Stimulated activated CD8-positive, alpha-beta memory T cell treated with anti-CD3 and anti-CD28 coated beads, Interleukin-15, amount 100 ng/mL, for 1 hour (primary cell): ENCODE measurements at places on chromosomes 5 and 9.

DNA sequence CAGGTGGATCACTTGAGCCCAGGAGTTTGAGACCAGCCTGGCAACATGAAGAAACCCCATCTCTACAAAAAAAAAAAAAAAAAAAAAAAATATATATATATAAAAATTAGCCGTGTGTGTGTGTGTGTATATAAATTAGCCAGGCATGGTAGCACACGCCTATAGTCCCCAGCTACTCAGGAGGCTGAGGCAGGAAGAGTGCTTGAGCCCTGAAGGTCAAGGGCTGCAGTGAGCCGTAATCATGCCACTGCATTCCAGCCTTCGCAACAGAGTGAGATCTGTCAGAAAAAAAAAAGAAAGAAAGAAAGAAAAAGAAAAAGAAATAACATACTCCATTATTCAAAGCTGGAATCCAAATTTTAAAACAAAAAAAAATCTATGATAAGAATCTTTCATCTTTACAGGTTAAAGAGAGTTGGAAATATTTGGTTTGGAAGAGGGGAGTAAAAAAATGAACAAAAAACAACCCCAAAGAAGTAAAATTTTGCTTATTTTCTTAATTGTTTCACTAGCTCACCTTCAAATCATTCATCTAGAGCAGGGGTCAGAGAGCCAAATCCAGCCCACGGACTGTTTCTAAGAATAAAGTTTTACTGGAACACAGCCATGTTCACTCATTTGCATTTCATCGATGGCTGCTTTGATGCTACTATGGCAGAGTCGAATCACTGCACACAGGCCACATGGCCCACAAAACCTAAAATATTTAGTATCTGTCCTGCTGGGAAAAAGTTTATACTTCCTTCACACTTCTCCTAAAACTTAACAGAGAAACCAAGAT is 109.9 kb downstream of the DROSHA start:
- no peak for DNase-seq

- DNase-seq = no peak
Observed at GRCh38 chr5:133839721-133840120, 128.7 kb downstream of the C5orf15 start.

DNA sequence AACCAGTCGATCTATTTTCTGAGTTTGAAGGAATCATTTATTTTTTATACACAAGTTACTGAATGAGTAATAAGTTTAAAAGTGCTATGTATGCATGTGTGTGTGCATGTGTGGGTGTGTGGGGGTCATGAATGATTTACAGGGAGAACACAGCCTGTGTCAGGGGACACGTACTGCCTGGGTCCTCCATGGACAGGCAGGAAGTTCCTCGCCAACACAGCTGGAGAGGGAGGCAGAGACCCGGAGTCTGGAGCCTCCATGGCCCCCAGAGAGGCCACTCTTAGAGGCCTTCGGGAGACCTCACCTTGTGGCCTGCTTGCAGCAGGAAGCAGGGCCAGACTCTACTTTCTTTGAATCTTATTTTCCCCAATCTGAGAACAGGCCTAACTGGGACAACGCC is 144.7 kb downstream of the GABBR2 start:
- DNase-seq = no peak

DNA sequence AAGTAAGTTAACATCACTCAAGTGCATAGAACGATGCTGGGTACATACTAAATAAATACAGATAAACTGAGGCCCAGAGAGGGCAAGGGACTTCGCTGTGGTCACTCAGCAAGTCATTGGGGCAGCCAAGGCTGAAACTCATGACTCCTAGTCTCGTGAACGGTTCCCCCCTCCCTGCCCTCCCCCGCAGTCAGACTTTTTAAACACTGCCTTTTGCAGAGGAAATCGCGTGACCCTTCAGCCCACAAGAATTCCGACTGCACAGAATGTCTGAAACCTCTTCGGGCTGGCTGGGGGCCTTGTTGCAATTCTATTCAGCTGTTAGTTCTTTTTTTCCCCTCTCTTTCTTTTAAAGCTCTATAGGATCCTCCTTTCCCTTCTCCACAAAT is 28.1 kb downstream of the NEK6 start:
- DNase-seq = peak; percentile 17

DNA sequence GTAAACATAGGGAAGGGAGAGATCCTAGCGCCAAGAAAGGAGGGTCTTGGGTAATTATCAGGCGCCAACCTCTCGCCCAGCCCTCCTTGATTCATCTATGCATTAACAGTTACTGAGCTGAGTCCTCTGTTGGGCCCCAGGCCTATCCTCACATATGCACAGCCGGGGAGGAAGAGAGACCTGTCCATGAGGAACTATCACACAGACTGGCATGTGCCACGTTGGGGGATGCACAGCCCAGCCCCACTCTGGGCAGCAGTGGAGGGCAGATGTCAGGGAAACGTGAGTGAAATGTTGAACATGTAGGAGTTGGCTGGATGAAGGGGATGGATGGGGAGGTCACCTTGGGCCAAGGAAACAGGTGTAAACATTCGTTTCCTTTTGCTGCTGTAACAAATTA is 18.8 kb upstream of the ENHO start:
- DNase-seq = no peak

- no peak for DNase-seq
Observed at GRCh38 chr9:119451426-119451825, 82.2 kb upstream of the BRINP1 start.

- DNase-seq = no peak
Observed at GRCh38 chr5:133347039-133347438, 265.3 kb downstream of the FSTL4 start.

DNA sequence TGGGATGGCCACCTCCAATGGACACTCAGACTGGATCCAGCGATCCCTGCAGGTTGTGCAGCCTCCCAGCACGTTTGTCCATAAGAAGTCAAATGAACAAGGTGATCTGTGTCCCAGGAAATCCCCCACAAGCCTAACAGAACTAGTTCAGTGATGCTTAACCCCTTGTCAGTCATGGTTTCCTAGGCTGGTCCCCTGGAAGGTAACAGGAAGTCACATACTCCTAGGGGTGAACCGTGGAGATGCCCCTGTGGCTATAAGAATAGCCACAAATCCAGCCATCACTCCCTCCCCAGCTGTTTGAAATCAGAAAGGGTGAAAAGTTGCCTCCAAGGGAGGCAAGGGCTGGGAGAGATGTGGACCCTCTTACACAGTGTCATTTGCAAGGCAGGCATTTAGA is 22.5 kb downstream of the PAX5 start:
- DNase-seq = no peak

- DNase-seq = no peak
Observed at GRCh38 chr9:115914291-115914690, 239.3 kb upstream of the PAPPA start.

- no peak for DNase-seq
Observed at GRCh38 chr9:119829748-119830147, 460.5 kb upstream of the BRINP1 start.

- DNase-seq = no peak
Observed at GRCh38 chr5:90561766-90562165, 3.2 kb downstream of the ADGRV1 start.

- no peak for DNase-seq
Observed at GRCh38 chr9:68562461-68562860, 21.8 kb upstream of the TMEM252 start.

- no peak for DNase-seq
Observed at GRCh38 chr9:24516463-24516862, 29.2 kb downstream of the IZUMO3 start.

DNA sequence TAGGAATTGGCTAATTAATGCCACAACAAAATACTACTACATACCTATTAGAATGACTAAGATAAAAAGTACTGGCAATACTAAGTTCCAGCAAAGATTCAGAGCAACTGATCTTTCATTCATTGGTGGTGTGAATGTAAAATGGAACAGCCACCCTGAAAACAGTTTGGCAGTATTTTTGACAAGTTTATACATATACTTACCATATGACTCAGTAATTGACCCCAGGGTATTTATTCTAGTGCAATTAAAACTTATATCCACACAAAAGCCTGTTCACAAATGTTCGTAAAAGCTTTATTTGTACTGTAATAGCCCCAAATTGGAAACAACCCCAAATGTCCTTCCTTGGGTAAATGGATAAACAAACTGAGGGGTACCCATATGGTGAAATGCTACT is 270.8 kb upstream of the ACTBL2 start:
- DNase-seq = no peak

DNA sequence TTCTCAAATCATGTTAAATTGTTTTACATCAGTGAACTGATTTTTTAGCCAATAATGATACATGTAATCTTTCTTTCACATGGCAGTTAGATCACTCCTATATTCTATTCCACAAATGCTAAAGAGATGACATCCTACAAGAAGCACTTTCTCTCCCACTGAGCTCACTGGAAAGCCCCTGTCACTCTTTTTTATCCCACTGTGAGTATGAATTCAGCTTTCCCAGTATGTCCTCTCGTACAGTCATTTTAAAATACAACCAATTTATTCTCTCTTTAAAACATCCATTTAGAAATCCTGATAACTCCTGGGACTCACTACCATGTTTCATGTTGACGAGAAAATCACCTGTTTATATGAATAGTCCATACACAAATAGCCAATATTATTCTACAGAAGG is 599.9 kb downstream of the SEMA5A start:
- DNase-seq = no peak

GRCh38 chr5:169296419-169297143 is 4.4 kb downstream of the SLIT3 start:
- no peak for DNase-seq

DNA sequence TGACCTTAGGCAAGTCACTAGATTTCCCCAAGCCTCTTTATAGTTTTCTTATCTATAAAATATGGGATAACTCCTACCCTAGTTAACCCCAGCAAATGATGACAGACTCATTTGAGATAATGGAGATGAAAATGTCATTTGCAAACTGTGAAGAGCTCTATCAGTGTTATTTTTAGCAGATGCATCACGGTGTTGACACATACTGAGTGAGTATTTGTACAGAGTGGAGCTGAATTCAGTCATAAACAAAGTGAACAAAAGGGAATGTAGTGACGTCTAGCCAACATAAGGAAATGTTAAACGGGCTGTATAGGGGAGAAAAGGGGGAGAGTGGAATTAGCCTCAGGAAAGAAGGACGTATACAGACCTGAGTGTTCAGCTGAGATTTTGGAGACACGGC is 75.9 kb downstream of the NMUR2 start:
- DNase-seq = no peak

- DNase-seq = no peak
Observed at GRCh38 chr9:123228967-123229366, 39.4 kb downstream of the STRBP start.

GRCh38 chr5:71924325-71924724 is 182.9 kb upstream of the MAP1B start:
- DNase-seq = no peak

GRCh38 chr9:35845824-35846771 is 17.1 kb downstream of the TMEM8B start:
- no peak for DNase-seq

GRCh38 chr5:143208781-143209510 is 194.5 kb downstream of the NR3C1 start:
- no peak for DNase-seq

DNA sequence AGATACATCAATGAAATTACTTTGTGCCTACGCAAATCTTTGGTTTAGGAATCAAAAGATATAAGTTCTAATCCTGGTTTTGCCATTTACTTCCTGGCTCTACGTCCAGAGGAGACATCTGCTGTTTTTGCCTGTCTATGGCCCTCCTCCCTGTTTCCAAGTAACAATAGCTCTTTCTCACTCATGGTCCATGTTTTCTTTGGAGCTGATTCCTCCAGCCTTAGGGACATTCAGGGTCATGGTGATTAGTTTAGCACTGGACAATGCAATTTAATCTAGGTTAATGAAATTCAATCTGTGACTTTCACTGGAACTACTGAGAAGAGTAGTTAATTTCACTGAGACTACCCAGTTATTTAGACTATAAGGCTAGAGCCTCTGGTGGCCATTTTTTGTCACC is 170.6 kb downstream of the SEMA6A start:
- DNase-seq = no peak

GRCh38 chr5:81639556-81639955 is 111.3 kb downstream of the SSBP2 start:
- no peak for DNase-seq

DNA sequence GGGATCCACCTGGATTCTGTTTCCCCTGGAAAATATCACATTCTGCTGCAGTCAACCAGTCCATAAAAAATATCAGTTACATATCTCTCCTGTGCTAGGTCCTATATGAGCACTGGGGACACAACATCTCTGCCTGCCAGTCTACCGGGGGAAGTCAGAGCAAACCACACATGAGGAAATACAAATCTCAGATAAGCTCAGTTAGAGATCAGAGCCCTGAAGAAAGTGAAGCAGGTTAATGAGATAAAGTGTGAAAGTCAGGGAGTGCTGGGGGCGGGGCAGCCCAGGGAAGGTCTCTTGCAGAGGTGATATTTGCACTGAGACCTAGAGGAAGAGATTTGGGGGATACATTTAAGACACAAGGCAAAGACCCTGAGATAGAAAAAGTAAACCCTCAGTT is 67.8 kb upstream of the SLC1A1 start:
- no peak for DNase-seq

- DNase-seq = no peak
Observed at GRCh38 chr9:75229605-75230332, 141.5 kb downstream of the OSTF1 start.

- DNase-seq = no peak
Observed at GRCh38 chr9:4138180-4138579, 161.7 kb downstream of the GLIS3 start.

GRCh38 chr9:130311408-130312140 is 46.0 kb downstream of the HMCN2 start:
- DNase-seq = no peak

DNA sequence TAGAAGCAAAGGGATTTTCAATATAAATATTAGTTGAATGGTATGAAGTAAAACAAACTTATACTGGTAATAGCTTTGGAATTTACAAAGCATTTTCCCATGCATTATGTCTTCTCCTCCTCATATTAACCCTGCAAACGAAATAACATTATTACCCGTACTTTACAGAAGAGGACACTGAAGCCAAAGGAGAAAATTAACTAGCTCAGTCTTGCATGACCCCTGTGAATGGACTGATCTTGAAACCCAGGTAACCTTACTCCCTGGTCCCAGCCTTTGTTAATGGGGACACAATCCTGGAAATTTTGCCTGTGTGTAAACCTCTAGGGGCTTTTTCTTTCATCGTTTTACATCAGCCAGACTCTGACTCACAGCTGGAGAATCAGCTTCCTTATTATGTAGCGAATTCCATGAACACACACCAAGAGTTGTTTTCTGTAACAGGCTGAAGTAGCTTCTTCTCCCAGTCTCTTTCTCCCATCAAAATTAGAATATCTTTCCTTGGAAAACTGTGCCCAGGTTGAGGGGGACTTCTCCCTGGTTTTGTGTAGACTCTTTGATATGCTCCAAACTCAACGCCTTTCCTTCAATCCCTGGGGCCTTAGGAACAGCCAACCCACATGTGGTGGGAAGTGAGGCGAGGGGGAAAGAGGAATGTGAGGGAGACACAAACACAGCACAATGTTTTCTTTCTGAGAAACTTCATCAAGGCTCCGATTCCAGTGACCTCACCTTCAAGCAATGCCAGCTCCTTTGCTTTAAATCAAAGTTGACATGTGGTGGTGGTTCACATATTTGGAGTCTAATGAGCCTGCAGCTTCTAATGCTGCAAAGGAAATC is 480.9 kb upstream of the PAPPA start:
- no peak for DNase-seq

GRCh38 chr5:144114571-144114970 is 55.9 kb downstream of the YIPF5 start:
- no peak for DNase-seq
